Activated CD4-positive, alpha-beta T cell treated with anti-CD3 and anti-CD28 coated beads for 1 hour (primary cell): ENCODE measurements at places on chromosomes 16 and 17.

- no peak for DNase-seq
Observed at GRCh38 chr16:27374804-27375425, 27.1 kb upstream of the IL21R start.

DNA sequence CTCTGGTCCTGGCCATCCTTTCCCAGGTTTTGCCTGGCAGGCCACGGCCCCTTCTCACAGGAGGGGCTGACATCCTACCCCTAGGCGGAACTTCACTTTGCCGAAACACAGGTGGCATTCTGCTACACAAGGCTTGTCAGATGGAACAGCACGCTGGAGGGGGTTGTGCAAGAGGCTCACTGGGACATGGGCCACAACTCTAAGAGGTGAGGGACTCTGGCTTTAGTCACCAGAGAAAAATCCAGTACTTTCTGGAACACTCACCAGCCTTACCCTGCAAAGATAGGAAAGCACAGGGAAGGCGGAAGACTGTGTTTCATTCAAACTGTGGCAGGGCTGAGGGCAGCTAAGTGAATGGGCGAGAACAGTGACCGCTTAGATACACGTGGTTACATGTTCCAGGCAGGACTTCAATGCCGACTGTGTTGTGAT is 18.3 kb downstream of the CDC42EP4 start:
- DNase-seq = no peak

GRCh38 chr16:55811811-55812210 is 21.1 kb downstream of the CES1 start:
- no peak for DNase-seq

DNA sequence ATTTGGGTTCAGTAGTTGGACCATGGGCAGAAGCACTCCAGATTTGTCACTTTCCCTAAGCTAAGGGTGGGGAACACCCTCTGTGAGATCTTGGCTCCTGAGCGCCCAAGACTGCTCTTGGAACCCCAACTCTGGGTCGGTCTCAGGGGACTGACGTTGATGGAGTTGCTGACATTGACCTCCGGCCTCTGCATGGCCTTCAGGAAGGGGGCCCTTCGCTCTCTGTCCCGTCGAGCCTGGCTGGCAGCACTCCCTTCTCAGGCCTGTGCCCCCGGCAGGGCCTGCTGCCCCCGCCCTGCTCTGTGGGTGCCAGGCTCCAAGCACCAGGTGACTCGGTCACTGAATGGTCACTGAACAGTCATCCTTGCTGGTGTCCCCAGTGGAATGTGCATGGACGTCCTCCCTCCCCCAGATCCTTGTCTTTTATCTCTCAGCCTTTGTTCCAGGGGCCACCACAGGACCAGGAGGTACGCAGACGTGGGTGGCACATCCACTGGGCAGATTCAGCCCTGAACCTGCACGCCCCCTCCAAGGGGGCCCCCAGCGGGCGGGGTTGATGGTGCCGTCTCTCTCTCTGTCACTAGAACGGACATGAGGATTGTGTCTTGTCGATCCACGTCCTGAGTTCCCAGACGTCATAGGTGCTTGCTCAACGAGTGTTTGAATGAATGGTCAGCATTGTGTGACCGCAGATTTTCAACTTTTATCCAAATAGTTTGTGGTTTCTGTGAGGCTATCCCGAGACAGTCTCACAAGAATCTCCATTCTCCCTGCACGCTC is 314.5 kb downstream of the SEC14L1 start:
- DNase-seq = no peak

- no peak for DNase-seq
Observed at GRCh38 chr17:34236281-34236892, 18.7 kb upstream of the CCL2 start.

DNA sequence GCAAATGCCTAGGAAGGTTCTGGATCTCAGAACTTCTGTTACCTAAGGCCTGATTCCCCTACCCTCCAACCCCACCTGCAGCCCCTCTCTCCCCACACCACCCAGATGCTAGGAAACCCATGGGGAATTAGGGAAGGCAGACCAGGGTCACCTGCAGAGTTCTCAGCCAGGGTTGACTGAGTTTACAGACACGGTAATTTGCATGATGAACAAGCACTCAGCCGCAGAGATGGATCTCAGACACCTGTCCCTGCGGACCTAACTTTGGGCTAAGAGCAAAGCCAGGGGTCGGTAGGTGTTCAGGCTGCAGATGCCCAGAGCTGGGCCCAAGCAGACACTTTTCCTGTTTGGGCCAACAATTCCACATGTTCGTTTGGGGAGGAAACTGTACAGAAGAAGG is 2.9 kb downstream of the ABI3 start:
- DNase-seq = no peak

- no peak for DNase-seq
Observed at GRCh38 chr17:1909985-1910384, 80.2 kb downstream of the RPA1 start.

GRCh38 chr17:21089145-21089544 is 37.6 kb upstream of the DHRS7B start:
- no peak for DNase-seq

GRCh38 chr17:10031606-10032005 is 126.5 kb upstream of the RCVRN start:
- DNase-seq = no peak

DNA sequence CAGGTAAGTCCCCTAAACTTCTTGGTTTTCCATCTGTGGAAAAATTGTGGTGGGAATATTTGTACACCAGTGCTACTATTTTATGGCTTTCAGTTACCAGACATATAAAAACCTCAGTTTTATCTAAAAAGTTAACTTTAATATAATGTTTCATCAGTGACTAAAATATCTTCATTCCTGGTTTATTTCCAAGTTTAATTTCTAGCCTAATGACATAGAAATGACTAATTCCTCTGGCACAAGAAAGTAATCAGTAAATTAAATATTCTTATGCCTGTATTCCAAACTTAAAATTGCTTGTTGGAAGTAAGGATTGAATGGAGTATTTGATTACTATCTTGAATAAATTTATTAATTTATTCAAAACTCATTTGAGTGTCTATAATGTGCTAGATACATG is 757.0 kb downstream of the CDH11 start:
- DNase-seq = no peak

DNA sequence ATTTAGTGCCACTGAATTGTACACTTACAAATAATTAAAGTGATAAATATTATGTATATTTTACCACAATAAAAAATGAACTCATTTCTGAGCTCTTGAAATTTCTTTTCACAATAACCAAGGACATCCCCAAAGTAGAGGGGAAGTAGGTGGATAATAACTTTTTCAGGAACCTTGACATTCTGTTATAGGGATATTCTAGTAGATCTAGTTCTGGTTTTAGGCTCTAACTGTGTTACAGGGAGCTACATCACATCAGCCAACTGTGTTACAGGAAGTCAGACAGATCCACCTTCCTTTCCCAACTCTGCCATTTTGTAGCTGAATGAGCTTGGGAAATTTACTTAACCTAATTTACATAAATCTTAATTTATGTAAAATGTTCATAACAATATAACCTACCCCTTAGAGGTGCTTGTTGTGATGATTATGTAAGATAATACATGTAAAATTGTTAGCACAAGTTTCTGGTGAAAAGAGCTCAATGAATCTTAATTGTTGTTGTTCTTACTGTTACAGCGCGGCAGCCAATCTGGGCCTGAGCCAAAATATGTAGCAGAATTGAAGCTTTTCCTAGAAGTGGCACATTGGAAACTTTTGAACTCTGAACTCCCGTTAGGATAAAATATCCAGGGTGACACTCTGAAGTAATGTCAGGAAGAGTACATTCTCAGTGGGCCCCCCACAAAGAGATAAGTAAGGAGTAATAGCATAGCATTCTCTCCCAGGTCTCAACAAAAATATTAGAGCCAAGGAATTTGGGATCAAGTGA is 169.8 kb downstream of the AATF start:
- DNase-seq = no peak

GRCh38 chr16:74558873-74559272 is 48.0 kb downstream of the GLG1 start:
- no peak for DNase-seq

GRCh38 chr16:27470567-27471431 is 68.8 kb downstream of the IL21R start:
- DNase-seq = no peak

GRCh38 chr16:87016046-87017035 is 300.9 kb downstream of the C16orf95 start:
- no peak for DNase-seq

- DNase-seq = peak; percentile 57
Observed at GRCh38 chr16:84277244-84277823, 17.3 kb upstream of the WFDC1 start.

DNA sequence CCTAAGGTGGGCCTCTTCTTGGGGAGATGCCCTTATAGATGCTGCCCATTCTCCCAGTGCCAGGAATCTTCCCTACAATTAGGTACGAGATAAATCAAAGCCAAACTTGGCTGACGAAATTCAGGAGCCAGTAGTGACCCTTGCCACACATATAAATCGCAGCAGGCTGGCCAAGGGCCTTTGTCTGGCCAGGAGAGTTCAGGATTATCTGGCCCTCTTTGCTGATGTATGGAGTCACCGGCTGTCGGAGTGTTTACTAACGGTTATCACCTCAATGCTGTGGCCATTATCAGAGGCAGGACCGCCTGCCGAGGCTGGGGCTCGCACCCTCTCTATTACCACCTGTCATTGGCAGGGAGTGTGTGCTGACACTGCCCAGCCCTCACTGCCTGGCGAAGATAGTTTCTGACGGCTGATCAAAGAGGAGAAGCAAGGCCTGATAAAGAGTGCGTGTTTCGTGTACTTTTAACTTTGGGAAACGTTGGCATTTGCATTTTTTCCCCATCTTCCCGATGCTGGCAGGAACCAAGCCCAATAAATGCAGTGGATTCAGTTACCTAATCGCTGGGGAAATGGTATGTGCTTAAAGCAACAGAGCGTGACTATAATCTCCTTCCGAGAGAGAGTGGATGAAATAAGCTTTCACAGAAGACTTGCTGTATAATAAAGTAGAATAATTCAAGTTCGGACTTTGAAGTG is 32.8 kb upstream of the TBX2 start:
- no peak for DNase-seq
